ENCODE measurements at places on chromosomes 13 and 19.

DNA sequence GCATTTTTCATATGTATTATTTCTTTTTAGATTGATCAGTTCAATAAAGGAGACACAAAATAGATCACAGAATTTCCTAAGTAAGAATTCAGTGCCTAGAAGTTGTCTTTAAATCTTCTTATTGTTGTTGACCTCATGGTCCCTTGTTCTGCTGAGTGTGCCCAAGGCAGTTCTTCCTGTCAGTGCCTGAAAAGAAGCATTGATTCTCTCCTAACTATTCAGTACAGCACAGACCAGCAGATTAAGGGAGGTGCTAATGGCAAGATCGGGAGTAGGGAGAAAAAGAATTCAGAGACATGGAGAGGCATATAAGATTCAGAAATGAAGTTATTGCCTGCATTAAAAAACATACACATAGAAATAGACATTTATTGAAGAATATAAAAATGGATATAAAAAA, 180.5 kb upstream of the PCDH9 start:
- no peak for DNase-seq

GRCh38 chr13:75132701-75133695, 349.0 kb downstream of the TBC1D4 start:
- no peak for DNase-seq

- no peak for DNase-seq
These were observed 208.3 kb downstream of the OXGR1 start for GRCh38 chr13:96785986-96786385.

GRCh38 chr13:27304611-27305010, 34.0 kb downstream of the RASL11A start:
- no peak for DNase-seq

DNA sequence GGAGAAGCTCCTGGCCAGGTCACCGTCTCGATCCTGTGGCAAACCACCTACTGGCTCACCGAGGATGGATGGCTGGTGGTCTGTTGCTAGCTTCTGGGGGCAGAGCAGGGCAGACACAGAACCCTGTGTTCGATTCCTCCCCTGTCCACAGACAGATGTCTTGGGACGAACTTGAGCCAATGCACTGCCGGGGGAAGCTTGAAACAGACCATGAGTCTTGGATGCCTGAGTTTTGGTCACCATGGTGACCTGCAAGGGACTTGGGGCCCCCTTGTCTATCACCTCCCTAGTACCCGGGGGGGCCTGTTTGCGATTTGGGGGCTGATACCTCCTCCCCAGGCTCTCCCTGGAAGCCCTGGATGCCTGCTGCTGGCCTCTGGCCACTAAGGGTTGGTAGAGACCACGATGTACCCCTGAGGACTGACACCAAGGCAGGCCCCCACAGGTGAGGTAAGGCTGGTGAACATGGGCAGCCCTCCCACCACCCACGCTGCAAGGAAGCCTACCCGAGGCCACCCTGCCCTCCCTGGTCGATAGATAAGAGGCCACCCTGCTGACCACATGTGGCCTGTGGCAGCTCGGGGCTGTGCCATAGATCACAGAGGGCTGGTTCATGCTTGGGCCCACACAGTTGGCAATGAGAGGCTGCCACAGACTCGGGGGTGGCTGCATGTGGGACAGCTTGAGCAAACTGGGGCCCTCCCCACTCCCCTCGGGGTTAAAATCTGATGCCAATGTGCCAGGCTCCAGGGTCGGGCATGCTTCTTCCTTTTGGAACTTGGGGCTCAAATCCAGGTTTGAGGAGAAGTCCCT, 10.7 kb downstream of the IQCN start:
- no peak for DNase-seq

DNA sequence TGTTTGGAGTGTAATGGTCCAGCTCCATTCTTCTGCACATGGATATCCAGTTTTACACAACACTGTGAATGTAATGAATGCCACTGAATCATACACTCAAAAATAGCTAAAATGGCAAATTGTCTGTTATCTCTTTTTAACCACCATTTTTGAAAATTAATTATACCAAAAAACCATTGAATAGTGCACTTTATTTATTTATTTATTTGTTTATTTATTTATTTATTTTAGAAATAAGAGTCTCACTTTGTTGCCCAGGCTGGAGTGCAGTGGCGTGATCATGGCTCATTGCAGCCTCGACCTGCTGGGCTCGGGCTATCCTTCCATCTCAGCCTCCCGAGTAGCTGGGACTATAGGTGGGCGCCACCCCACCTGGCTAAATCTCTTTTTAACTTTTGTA, 7.3 kb upstream of the CEACAM19 start:
- DNase-seq: no peak

- no peak for DNase-seq
These were observed 34.2 kb downstream of the TSHZ3 start for GRCh38 chr19:31314849-31315629.

GRCh38 chr13:114151565-114152284, 19.3 kb upstream of the RASA3 start:
- DNase-seq: no peak

DNA sequence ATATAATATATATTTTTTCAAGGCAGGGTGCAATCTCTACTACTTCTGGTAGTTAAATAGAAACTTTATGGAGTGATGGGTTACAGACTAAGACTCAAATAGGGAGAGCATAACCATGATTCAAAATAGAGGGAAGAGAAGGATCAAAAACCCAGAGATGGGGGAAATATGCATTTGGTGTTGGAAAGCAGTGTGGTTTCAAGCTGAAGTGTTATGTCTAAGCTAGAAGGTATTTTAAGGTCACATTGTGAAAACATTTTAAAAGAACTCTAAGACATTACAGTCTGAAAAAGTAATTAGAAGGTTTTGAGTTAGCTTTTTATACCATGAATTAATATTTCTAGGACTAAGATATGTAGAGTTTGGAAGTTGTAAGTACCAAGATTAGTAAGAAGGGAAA, 2741.4 kb downstream of the PCDH9 start:
- no peak for DNase-seq

- no peak for DNase-seq
These were observed at the start of gene AMER2 for GRCh38 chr13:25171517-25172302. TSS of gene AMER2 (minus strand) at chr13:25172288. CDS start at chr13:25171619, 669 bp downstream.

DNA sequence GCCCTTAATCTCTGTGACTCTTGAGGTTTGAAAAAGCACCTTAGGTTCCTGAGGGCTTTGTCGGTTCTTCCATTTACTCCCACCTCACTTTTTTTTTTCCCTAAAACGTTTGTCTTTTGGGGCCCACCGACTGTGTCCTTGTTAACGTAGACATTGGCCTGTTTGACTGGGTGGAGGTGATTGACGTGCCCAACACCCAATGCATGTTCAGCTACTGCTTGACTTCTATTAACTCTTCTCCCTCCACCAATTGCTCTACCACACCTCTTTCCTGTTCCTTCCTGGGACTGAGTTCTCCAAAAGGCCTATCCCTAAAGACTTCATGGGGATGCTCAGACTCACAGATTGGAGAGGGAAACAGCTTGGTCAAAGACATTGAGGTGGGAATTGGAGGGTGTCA, 17.3 kb downstream of the CKM start:
- no peak for DNase-seq

DNA sequence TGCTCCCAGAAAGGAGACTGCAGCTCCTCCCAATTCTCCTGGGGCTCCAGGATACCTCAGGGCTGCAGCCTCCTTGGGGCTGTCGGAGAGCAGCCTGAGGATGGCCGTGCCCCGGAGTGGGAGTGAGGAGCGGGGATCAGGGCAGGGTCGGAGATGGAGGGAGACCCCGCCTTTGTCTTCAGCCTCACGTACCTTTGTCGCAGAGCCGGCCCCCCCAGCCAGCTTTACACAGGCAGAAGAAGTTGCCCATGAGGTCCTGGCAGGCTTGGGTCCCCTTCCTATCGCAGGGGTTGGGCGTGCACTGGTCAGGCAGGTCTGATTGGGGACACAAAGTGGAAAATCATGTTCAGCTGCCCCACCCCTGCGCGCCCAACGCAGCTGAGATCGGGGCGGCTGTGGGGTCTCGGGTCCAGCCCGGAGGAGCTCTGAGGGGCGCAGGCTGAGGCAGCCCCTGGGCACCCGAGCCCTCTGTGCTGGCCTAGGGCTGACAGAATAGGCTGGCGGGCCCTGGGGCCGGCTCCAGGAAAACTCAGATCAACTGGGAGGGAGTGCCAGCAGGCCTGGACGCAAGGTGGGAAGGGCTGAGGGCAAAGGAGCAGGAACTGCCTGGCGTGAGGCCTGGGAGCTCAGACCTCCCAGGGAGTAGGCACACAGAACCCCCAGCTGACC, 24.2 kb downstream of the GAS6 start:
- no peak for DNase-seq

- DNase-seq: no peak
These were observed 3.7 kb upstream of the TMEM86B start for GRCh38 chr19:55232286-55232602.

DNA sequence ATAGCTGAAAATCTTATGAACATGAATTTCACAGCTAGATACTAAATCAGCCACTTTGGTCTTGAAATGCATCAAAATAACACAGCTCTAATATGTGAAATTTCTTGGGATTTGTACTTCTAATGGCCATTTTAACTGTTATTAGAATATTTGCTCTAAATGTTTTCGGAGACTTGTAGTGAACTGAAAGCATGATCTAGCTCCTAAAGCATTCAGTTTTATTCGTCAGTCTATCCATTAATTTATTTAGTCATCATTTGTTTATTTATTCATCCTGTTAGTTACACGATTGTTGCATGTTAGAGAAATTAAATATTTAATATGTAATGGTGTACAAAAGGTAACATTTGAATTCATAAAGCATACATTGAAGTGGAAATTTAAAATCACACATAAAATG, 1132.7 kb downstream of the SLITRK1 start:
- no peak for DNase-seq

- DNase-seq: no peak
These were observed 4.7 kb upstream of the PTGIR start for GRCh38 chr19:46629546-46630025.

All from activated CD4-positive, CD25-positive, alpha-beta regulatory T cell (primary cell).